ENCODE measurements at places on chromosomes 3 and 15.

DNA sequence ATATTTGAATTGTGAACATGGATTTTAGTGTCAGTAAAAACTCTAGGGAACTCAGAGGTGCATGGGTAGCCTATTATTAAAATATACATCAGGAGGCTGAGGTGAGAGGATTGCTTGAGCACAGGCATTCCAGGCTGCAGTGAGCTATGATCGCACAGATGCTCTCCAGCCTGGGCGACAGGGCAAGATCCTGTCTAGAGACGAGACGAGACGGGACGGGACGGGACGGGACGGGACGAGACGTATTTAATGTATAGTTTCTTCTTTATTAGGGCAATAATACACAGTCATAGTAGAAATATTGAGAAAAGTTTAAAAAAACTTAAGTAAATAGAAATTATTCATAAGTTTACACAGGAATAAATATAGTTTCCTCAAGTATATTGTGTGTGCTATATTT lies 89.3 kb downstream of the DIPK2A start:
- DNase-seq, result no peak

DNA sequence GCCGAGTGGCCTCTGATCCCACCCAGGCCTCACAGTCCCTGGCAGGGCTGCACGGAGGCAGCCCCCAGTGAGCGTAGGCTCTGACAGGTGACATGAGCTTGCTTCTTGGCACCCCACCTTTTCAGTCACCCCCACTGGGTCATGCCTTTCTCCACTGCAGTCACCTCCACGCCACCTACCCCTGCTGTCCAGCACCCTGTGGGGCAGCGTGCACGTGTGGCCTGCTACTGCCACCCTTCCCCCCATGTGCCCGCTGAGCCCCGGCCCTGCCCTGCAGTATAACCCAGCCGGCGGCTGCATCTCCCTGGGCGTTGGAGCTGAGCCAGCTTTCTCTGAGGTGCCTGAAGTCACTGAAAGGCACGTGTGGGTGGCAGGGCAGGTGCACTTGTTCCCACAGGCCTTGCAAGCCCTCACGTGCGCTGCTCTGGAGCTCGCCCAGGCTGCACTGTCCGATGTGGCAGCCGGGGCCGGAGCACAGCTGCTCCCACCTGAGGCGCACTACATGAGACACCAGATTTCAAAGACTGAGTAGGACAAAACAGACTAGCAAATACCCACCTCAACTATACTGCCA lies 65.6 kb downstream of the NIPA2 start:
- DNase-seq, result no peak

DNA sequence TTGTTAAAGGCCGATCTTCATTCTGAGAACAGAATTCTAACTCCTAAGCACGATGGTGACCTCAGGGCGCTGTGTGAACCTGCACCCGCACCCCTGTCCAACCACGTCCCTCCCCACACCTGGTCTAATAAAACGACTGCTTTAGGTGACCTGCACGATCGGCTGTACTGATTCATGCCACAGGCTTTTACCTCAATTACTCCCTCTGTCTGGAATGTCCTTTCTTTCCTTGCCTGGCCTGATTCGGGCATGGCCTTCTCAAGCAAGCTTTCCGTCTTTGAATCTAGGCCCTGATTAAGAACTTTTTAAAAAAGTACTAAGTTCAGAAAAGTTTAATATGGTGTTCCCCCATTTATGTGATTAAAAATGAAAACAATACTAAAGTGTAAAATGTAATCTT lies 842 bp upstream of the U2SURP start:
- no peak for DNase-seq

DNA sequence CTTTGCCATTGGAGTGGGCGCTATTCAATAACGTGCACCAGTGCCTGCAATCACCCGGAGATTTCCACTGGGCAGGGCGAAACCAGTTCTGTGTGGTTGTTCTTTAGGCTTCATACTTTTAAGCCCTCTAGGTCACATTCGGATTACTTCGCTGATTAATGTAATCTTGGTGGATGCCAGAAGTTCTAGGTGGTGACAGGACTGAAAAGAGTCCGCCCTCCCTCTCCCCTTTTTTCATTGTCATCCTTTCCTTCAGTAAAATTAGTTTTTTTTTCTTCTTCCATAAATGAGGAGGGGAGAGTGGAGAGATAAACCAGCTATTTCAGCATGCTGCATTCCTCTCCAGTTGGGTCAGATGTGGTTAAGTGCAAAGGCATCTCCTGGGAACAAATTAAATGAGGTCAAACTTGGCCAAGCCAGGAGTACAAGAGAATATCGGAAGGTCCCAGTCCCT lies 2.3 kb upstream of the SLC2A2 start:
- no peak for DNase-seq

DNA sequence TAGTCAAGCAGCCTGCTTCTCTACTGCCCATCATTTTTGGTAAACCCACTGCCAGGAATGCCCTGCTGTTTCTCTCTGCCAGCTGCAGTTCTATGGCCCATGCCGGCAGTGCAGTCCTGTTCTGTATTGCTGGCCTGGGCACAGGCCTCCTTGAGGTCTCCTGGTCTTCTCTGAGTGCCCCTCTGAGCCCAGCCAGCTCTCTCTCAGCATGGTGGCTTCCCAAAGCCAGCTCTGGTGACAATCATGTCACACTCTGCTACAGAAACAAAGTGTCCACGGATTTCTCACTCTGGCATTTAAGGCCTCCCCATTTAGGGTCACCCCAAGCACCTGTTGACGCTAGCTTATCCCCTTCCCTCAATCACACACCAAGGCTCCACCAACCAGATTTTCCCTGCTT lies 24.5 kb downstream of the SRPRB start:
- no peak for DNase-seq

GRCh38 chr3:54577313-54577712 lies 350.5 kb downstream of the LRTM1 start:
- DNase-seq, result no peak

DNA sequence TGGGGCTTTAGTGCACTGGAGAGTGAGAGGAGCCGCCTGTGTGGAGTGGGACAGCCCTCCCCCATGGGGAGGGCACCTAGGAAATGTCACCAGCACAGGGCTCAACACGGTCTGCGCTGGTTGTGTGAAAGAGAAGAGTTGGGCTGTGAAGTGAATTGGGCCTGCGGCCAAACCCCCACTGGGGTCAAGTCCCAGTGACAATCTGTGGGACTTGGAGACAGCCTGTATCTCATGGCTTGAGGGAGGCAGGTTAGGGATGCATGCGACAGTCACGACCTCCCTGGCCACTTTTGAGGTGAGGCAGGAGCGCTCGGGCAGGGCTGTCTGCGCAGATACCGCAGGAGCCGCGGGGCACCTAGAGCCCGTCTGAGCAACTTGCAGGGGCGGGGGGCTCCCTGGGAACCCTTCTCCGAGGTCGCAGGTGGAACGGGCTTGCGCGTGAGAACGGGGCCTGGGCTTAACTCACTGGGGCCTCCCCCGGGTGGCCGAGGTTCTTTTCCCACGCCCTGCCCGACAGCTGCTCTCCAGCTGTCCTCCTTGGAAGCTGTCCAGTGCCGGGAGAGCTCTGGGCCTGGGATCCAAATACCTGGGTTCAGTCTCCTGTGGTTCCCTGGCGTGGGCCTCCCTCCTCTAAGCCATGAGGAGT lies 77.4 kb downstream of the SNRK start:
- DNase-seq, result no peak

- DNase-seq, result no peak
Observed at GRCh38 chr15:79296583-79296982, 14.1 kb downstream of the ANKRD34C start.

GRCh38 chr3:185021256-185021655 lies 131.6 kb downstream of the C3orf70 start:
- DNase-seq, result no peak

DNA sequence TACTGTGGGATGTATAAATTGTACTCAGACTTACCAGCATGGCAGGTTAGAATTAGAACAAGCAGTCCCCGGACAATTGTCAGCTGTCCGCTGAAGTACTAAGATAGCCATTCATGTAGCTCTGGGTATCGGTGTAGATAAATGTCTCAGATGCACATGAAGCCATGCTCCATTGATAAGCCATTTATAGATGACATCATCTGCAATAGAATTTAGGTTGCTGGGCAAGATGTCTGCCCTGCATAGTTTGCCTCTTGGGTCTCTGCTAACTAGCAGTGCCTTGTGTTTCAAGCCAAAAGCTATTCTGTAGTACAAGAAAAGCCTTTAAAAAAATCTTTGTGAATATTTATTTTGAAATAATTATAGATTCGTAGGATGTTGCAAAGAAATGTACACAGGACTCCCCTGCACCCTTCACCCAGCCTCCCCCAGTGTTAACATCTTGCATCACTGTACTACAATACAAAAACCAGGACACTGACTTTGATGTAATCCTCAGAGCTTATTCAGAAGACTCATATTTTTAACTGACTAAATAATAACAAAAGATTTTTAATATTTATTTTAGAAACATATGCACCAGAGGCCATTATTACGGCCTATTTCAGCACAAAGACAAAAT lies 220.6 kb upstream of the THRB start:
- DNase-seq, result no peak

DNA sequence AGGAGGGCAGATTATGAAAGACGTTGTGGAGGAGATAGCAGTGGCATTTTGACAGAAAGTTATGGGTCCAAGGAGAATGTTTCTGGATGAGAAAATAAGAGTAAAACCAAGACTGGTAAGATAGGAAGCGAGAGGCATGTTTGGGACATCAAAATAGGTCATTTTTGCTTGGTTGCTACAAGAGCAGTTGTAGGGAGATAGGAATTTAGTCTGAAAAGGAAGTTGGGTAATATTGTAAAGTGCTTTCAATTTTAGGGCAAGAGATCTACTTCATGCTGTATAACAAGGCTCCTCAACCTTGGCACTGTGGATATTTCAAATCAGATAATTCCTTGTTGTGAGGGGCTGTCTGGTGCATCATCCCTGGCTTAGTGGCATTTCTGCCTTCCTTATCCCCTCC lies 118.0 kb upstream of the DPH6 start:
- no peak for DNase-seq

DNA sequence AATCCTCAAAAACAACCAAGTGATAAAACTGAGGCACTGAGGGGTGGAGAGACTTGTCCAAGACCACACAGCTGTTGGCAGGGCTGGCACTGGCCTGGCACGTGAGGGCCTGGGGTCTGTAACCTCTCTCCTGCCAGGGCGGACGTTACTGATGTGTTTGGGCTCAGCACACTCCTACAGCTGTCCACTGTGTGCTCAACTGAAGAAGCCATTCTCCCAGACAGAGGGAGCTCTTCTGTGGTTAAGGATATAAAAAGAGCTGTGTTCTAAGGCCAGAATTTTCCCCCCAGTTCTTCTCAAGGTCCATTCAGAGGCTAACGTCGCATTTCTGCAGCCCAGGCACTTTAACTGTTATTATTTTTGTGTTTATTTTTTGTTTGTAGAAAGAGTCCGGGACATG lies 429.0 kb upstream of the ATP11B start:
- DNase-seq, result no peak

GRCh38 chr15:39657668-39658067 lies 76.8 kb downstream of the THBS1 start:
- no peak for DNase-seq

- no peak for DNase-seq
Observed at GRCh38 chr3:133209871-133210550, 171.8 kb downstream of the TMEM108 start.

GRCh38 chr15:55255714-55256113 lies 33.9 kb downstream of the RAB27A start:
- no peak for DNase-seq

- no peak for DNase-seq
Observed at GRCh38 chr3:193788189-193788991, 195.4 kb downstream of the OPA1 start.

DNA sequence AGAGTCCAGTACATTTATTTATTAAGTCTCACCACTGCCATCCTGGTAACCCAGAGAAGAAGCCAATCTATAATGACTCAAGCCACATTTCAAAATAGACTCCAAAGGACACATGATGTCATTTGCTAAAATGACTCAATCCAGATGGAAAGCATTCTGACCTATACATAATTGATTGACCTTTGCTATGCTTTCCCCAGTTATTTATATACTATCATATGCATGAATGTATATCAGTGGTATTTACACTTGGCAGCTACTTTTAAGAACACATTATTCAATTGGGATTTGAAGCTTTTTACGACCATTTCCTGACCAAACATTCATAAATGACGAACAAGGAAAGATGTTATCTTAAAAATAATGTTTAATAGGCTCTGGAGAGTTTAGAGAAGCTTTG lies 297.2 kb downstream of the FHIT start:
- DNase-seq, result no peak

DNA sequence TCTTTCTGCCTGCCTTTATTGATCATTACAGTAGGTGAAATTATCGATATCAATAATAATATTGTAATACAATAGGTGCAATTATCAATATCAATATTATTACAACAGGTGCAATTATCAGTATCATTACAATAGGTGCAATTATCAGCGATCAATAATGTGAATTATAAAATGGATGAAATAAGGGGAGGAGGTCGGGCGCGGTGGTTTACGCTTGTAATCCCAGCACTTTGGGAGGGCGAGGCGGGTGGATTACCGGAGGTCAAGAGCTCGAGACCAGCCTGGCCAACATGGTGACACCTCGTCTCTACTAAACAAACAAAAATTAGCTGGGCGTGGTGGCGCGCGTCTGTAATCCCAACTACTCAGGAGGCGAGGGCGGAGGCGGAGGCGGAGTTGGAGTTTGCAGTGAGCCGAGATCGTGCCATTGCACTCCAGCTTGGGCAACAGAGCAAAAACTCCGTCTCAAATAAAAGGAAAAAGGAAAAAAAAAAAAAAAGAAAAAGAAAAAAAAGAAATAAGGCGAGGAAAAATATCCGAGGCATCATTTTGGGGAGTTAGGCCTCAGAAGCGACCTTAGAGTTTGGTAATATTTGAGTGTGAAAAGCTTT lies 611 bp upstream of the BNIP2 start:
- peak; percentile 16 for DNase-seq

DNA sequence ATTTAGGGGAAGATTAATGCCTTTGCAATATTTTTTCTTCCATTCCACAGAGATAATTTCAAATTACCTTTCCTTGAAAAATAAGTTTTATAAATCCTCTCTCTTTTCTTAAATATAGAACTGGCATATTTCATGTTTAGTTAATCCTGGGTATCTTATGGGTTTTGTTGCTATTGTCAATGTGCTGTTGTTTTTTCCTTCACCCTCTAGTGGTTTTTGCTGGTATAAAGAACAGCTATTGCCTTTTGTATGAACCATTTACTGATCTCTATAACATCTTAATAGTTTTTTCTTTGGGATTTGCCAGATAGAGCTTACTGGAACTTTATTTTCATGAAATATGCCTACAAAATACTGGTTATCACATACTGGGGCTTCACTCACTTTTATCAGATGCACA lies 359.6 kb upstream of the DPPA4 start:
- no peak for DNase-seq

GRCh38 chr15:74336061-74337005 lies 31.1 kb downstream of the CYP11A1 start:
- no peak for DNase-seq

GRCh38 chr3:168722091-168722490 lies 626.4 kb upstream of the GOLIM4 start:
- DNase-seq, result no peak

GRCh38 chr3:48762816-48763215 lies 45.8 kb upstream of the IP6K2 start:
- DNase-seq, result no peak

- DNase-seq, result no peak
Observed at GRCh38 chr3:72490688-72491435, 357.4 kb downstream of the SHQ1 start.

- no peak for DNase-seq
Observed at GRCh38 chr3:50637011-50637410, 20.1 kb downstream of the MAPKAPK3 start.

Measured in stimulated activated CD8-positive, alpha-beta memory T cell treated with anti-CD3 and anti-CD28 coated beads, Interleukin-4, amount 100 ng/mL, for 1 hour (primary cell).